ENCODE measurements at places on chromosomes 13 and 19.

GRCh38 chr19:52336117-52336790, at the start of gene ZNF610:
Gene ZNF610 (plus strand): TSS chr19:52336243. CDS start chr19:52349173, 12,930 bp downstream.
- peak; percentile 21 for DNase-seq

GRCh38 chr19:6457958-6458694, 1.5 kb downstream of the SLC25A23 start:
- DNase-seq = no peak

GRCh38 chr13:33129886-33130285, 113.7 kb downstream of the KL start:
- DNase-seq = no peak

GRCh38 chr13:28532388-28533124, 37.6 kb upstream of the FLT1 start:
- DNase-seq = no peak

- DNase-seq = no peak
Observed at GRCh38 chr19:28130066-28130511, 1082.9 kb downstream of the UQCRFS1 start.
